Midbrain (tissue), 1 donor: ENCODE measurements at places on chromosomes 4 and X.

DNA sequence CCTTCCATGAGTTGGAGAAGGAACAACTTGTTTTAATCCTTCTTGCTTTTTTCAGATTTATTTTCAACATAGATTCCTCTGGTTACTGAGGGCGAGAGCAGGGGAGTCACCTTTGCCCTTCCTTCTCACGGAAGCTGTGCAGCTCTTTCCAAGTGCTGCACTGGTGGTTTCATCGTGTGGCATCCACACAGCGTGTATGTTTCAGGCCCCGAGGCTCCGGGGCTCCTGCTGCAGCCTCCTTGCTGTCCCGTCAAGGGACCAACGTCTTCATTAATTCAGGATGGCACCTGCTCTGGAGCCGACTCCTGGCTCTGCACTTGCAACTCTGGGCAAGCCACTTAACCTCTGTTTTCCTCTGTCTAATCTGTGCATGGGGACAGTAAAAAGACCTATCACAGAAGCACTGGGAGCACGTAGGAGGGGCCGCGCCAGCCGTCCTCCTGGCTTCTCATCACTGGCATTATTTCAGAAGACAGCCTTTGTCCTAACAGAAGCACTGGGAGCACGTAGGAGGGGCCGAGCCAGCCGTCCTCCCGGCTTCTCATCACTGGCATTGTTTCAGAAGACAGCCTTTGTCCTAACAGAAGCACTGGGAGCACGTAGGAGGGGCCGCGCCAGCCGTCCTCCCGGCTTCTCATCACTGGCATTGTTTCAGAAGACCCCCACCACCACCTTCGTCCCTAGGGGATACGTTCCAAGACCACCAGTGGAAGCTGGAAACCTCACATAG, 117.8 kb upstream of the NKX1-1 start:
- no peak for DNase-seq

DNA sequence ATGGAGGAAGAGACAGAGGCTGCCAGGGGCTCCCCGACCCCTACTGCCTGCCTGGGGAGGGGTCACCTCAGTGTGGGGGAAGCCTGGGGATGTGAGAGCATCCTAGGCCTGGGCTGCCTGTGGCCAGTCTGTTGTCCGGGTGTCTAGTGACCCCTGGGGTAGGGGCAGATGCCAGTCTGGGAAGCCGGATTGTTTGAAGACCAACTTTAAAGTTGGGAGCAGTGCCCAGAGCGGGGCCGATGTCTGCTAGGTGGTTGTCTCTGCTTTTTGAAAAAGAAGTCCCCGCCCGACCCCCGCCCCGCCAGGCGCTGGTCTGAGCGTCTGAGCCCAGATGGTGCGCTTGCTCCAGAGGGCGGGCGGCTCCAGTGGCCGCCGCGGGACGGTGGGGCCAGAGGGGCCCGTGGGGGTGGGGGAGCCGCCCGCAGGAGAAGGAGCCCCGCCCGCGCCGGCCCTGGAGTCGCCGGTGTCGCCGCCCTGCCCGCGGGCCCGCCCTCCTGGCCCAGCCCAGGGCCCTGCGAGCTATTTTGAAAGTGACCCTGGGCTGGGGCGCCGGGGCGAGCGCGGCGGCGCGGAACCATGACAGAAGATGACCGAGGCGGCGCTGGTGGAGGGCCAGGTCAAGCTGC, at the start of gene DOK7:
Gene DOK7, plus strand, starts transcription at position 517 of the 626 bp plus-strand sequence. Its CDS starts 70 bp downstream, at position 587.
- no peak for DNase-seq

GRCh38 chr4:186569533-186570192, 14.3 kb upstream of the MTNR1A start:
- no peak for DNase-seq

GRCh38 chr4:931194-931959, 739 bp downstream of the GAK start:
- no peak for DNase-seq

DNA sequence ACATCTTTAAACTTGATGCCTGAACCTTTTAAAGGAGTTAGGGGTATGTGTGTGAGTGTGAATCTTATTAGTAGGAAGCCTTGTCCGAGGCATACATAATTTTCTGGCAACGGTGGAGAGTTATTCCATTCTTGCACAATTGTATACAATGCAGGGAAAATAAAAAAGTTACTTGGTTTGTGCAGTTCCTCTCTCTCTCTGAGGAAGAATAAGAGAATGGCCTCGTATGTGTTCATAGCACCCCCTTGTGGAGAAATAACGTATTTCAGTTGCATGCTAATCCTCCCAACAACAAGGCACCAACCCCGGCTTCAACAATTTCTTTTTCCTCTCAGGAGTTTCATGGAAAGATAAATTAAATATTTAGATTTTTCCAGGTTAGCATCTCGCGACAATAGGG, 33.7 kb upstream of the FGF13 start:
- DNase-seq: peak; percentile 70

DNA sequence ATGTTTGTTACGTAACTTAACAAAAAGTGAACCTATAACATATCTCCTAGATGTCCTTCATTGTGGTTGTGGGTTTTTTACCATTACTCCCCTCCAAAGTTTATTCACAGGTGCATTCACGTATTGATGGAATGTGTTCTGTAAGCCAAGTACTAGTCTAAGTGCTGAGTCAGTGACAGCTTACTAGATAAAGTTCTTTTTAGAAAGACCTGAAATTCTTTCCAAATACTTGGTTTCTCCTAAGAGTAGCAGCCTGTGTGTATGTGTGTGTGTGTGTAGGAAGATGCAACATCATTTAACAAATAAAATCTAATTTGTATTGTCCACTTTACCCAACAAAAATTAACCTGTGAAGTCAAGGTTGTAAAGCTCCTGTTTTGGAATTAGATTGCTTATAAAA, 22.1 kb downstream of the NAP1L5 start:
- no peak for DNase-seq

DNA sequence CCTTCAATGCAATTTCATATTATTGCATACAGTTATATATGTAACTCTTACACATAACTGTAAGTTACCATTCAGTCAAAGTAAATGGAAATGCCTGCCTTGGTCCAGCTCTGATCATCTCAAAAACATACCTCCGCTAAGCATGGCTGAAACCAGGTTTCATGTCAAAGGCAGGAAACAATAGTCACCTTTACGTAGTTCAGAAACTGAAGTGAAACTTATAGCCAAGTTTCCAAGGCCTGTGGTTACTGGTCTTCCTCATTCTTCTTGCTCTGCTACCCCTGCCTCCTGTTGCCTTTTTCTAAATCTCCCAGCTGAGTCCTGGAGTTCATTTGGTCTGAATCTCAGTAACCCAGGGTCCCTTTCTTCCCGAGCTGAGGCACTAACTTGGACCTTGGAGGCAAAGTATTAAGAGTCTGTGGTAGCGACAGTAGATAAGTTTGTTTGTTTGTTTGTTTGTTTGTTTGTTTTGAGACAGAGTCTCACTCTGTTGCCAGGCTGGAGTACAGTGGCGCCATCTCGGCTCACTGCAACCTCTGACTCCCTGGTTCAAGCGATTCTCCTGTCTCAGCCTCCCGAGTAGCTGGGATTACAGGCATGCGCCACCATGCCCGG, 30.8 kb downstream of the DAPP1 start:
- DNase-seq: no peak

- peak; percentile 93 for DNase-seq
These were observed at the start of gene USP9X for GRCh38 chrX:41084893-41085511. Gene USP9X, plus strand, starts transcription at chrX:41085445. Its CDS starts 38,184 bp downstream, at chrX:41123629.

DNA sequence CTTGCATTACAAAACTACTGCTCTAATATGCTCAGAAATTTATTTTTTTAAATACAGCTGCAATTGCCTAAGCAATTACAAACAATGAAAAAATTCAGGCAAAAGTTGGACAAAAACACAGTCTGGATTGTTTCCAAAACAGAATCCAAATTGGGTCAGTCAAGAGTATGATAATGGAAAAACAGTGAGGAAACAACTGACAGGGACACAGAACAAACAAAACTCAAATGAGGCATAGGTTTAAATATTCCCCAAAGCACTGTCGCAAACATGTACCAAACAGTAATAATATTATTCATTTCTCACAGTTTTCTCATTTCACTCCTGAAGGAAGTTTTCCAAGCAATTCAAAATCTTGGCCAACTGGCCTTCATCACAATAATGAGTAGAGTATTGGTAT, 386.6 kb downstream of the CENPC start:
- no peak for DNase-seq

- no peak for DNase-seq
These were observed 173.6 kb upstream of the NRK start for GRCh38 chrX:105648732-105649131.

GRCh38 chrX:110125446-110126162, 122.7 kb downstream of the TMEM164 start:
- DNase-seq: peak; percentile 2

DNA sequence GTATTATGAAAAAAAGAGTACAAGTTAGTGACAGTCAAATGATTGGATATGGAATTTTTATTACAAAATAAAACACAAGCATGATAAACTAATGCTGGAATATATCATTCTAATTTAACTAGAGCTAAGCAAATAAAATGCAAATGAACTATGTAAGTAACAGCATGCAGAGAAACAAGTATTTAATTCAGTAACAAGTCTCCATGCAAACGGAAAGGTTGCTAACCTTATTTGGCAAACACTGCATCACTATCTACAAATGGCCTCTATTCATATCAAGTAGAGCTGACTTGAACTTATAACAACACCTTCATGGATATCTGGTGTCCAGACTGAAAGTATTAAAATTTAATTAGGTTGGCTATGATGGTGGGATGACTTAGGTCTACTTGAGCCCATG, 15.4 kb downstream of the PPM1K start:
- DNase-seq: no peak

DNA sequence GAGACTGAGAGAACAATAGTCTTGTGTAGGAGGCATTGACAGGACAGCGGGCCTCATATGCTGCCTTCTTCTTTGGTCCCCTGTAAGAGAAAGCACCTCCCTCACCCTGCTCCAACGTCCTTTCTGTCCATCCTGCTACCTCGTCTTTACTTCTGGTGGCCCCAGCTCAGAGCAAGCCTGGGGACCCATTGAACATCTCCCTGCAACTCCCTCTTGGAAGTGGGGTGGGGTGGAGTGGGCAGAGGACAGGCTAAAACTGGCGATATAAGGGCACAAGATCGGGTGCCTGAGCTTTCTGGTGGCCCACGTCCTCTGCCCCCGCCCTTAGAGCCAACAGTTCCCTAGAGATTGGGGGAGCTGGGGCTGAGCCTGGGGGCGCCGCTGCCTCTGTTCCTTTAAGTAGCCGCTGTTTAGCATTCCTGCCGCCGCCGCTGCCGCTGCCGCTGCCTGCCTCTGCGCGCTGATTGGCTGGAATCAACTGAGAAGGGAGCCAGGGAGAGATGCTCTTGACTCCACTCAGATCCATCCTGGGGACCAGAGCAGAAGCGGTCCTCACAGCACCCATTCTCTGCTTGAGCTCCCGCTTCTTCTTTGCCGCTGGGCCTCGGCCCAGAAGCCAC, at the start of gene DLG3:
Gene DLG3, plus strand, starts transcription at position 510 of the 620 bp plus-strand sequence. CDS start 367 bp downstream, outside the sequence.
- peak; percentile 71 for DNase-seq

GRCh38 chr4:84878546-84878945, 87.9 kb downstream of the WDFY3 start:
- no peak for DNase-seq

GRCh38 chrX:69535661-69536060, 31.5 kb downstream of the NALF2 start:
- DNase-seq: no peak

- DNase-seq: no peak
These were observed 4.7 kb upstream of the GPR143 start for GRCh38 chrX:9770319-9770718.

DNA sequence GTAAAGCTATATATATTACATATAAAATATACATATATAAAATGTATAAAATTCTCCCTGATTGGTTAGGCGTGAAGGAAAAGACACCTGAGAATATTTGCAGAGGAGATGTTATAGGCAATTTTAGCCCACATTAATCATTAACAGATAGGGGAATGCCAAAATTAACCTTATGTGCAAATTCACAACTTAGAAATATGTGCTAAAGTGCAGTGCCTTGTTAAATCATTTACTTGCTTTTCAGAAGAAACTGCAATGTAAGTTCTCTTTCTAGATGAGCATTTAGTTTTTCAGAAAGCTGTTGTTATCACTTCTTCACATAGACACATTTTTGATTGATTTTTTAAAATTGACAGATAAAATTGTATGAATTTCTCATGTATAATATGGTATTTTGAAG, 5.6 kb downstream of the TASL start:
- DNase-seq: no peak

- no peak for DNase-seq
These were observed 74.3 kb downstream of the TMEM156 start for GRCh38 chr4:38957893-38958292.

DNA sequence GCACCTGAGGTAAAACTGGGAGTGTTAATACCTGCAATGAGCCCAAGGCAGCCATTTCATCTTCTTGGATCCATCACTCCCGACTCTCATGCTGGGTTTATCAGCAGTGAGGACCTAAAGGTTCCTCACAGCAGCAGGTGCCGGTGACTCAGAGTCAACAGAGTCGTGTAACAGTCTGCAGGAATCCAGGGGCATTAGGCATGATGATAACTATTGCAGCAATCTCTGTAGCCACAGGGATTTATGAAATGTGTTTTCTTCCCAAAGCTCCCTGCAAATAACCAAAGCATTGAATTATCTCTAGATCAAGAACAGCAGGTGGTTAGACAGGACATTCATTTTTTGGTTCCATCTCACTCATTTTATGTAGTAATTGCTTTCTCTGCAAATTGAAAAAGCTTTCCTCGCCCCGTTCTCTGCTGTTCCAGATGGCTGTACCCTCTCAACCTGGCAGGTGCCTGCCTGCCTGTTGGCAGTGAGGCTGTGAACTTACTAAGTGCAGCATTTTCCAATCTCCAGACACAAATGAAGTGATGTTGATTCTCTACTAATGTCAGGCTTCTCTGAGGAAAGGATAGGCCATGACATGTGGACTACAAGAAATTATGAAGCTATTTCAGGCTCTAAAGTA, 48.1 kb upstream of the TSPAN7 start:
- no peak for DNase-seq
